Fibroblast of lung (primary cell): ENCODE measurements at places on chromosomes 2 and 18. TPM values are rescaled to one million over a fixed set of nuclear protein-coding genes. Genes with fewer than 3 reads are reported as not detected.
A peak's percentile ranks its signal among the peaks of the same experiment; 100 is the strongest.

DNA sequence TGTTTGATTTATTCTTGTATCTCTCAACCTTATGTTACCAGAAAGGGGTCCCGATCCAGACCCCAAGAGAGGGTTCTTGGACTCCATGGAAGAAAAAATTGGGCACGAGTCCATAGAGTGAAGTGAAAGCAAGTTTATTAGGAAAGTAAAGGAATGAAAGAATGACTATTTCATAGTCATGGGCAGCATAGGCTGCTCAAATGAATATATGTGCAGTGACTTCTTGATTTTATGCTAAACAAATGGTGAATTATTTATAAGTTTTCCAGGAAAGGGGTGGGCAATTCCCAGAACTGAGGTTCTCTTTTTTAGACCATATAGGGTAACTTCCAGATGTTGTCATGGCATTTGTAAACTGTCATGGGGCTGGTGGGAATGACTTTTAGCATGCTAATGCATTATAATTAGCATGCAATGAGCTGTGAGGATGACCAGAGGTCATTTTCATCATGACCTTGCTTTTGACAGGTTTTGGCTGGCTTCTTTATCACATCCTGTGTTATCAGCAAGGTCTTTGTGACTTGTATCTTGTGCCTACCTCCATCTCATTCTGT lies 832.4 kb upstream of the CDH2 start:
- DNase-seq = no peak

DNA sequence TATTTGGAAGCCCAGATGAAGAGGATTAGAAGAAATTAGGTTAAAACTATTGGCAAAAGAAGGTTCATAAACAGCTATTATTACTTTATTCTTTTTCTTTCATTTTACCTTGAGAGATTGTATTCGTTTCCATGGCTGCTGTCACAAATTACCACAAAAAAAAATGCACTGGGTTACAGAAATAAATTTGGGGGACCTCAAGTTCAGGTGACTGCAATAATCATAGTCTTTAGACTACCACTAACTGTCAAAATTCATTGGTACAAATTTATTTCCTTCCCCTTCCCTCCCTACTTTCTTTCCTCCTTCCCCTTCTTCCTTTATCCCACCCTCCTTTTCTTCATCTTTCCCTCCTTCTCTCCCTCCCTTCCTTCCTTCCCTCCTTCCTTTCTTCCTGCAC lies 217.8 kb upstream of the PIK3C3 start:
- no peak for DNase-seq

GRCh38 chr2:73885406-73885805 lies 7.4 kb upstream of the ACTG2 start:
- no peak for DNase-seq

The COL4A3 gene
- total RNA-seq = 0.26 and 0.33 TPM in 2 replicates

- DNase-seq = no peak
These were observed 22.9 kb downstream of the POLR1A start for GRCh38 chr2:86082756-86083155.

- DNase-seq = no peak
These were observed at the start of gene LBX2 for GRCh38 chr2:74499267-74499939. LBX2 (minus strand) TSS chr2:74499603; CDS start chr2:74499537, 66 bp downstream.

DNA sequence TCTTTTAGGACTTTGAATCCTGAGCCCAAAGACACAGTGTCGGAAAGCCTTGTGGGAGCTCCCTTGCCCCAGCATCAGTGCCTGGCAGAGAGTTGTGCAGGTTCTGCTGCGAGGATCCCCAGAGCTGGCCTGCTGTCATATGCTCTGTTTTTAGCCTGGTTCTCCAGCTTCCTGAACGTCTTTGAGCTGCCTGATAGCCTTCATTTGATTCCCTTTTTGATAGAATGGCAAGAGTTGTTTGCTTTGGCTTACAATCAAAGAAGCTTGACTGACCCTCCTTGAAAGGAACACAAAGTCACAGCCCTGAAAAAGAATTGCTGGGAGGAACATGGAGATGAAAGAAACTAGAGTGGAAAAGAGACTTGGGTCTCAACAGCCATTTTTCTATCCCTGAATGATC lies 95.4 kb downstream of the C1QL2 start:
- no peak for DNase-seq

DNA sequence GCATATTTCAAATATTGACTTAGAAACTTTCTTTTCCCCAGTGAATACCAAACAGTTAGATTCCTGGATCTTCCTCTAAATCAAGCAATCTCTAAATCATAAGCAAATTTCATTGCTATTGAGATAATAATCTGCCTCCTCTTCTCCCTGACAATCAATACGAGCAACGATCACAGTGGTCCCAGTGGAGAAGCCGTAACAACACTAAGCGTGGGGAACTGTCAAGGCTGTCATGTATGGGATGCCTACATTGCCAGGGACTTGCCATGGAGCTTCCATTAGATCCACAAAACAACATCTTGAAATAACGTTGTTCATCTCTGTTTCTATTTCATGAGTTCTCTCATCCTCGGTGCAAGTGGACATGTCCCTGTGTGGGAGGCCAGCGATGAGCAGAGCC lies 61.3 kb downstream of the SNTG2 start:
- no peak for DNase-seq

DNA sequence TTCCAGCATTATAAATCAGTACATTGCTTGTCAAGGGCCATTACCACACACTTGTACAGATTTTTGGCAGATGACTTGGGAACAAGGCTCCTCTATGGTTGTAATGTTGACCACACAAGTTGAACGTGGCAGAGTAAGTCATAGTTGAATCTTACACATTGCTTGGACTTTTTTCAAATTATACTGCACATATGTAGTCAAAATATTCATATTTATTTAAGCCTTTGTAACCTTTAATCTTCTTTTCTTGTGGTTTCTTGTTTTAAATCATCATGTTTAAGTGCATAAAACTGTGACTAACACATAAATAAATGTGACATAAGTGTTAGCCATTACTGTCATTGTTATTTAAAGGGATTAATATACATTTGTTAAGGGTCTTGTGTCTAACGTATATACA lies 52.1 kb upstream of the EPB41L5 start:
- DNase-seq = peak; percentile 96

The SERPINB10 gene
- not detected in 2 replicates for total RNA-seq

DNA sequence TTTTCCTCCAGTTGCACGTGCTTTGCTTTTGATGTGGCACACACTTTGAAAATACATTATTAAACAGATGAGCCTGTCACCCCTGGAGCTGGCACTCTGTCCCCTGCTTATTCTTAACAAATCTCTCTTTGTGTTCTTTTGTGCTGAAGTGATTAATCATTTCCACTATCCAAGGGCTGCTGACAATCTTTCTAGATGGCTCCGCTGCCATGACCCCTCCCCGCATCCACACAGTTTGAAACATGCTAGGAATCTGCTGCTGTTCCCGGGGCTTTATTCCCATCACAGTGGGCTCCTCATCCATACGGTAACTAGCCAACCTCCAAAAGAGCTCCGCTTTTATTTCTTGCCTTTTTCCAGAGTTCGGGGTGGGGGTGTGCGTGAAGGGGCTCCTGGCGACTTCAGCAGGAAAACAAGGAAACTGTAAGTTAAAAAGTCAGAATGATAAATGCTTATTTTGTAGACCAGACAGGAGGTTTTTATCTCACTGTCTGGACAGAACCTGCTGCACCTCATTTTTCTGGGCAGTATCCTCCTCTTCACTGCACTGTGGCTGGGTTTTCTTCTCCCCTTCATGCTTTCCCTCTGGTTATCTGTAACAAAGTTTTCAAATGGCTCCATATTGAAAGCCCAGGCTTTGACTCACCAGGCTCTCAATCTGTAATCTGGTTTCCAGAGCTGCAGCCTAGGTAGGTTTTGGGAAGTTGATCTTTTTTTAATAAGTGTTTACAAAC lies 319.7 kb downstream of the AFF3 start:
- no peak for DNase-seq

- peak; percentile 44 for DNase-seq
These were observed 26.8 kb upstream of the SP3 start for GRCh38 chr2:173991856-173992588.

- no peak for DNase-seq
These were observed 60.0 kb upstream of the HDAC4 start for GRCh38 chr2:239460780-239461179.

- DNase-seq = no peak
These were observed 33.8 kb upstream of the POU3F3 start for GRCh38 chr2:104820126-104820525.

DNA sequence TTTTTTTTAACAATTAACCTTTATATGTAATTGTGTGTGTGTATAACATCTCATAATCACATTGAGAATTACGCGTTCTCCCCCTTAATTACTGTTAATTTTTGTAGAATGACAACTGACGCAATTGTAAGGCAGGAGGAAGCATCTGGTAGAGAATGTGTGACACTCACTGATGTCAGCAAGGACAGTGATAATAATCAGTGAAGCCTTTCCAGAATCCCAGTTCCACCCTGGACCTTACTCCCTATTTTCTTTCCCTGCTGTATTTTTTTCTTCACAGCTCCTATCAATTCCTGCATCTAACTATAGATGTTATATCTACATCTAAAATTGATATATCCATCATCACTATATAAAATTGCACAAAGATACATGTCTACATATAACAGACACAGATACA lies 16.1 kb upstream of the STRN start:
- DNase-seq = no peak

The KRTCAP3 gene
- 0.33 TPM in 1 of 2 replicates, not detected in the other for total RNA-seq

The RAPGEF4 gene
- 1.3 and 3.0 TPM in 2 replicates for total RNA-seq

The BOD1L2 gene
- total RNA-seq = not detected in 2 replicates

The AQP12A gene
- total RNA-seq = not detected in 2 replicates

DNA sequence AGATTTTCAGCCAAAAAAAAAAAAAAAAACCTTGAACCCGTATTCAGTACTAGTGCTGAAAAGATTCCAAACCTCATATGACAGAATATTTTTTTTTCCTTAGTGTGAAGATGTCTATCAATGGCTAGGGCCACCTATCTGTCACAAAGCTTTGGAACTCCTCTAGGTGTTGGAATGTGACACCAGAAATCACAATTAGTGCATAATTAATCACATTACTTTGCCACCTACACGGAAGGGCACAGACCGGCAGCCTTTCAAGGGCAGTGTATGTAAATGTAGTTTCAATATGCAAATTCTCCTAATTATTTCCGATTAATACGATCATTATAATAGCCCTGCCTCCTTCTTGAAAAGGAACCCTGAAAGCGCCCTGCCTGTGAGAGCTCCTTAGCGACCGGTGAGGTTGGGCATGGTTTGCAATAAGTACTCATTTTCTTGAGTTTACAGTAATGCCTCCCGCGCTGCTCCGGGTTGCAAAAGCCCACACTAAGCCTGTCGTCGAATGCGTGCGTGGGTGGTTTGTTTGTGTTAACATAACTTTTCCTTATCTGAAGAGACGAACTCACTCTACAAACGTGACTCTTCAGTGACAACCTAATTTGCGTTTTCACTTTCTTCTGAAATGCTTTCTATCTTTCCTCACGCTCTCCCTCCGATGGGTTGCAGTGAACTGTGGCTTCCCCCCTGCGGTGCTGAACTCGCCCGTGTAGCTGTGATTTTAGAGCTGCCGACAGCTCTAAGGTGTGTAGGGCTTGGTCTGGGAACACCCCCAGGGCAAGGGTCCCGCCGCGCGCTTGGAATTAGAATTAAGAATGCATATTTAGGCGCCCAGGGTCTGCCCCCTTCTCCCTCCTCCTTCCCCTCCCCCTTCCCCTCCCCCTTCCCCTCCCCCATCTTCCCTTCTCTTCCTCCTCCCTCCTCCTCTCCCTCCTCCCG lies 765 bp upstream of the ID2 start:
- peak; percentile 76 for DNase-seq

The EHD3 gene
- 12.3 and 30.6 TPM in 2 replicates for total RNA-seq

DNA sequence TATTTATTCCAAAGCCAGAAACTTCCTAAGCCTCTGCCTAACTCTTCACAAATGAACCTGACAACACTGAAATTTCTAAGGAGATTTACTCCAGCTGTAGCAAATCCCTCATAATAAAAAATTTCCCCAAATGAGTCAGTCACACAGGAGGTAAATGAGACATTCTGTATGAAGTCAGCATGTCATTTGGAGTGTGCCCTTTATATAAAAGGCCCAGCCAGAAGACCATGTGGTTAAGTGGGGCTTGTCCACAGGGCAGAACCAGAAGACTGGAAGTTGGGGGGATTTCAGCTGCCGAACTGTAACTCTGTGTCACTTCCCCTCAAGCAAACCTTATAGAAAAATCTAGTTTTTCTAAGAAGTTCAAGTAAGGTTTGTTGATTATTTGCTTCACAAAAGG lies 30.2 kb downstream of the NRP2 start:
- DNase-seq = peak; percentile 92

The MGAT4A gene
- 0.17 and 0.26 TPM in 2 replicates for total RNA-seq

DNA sequence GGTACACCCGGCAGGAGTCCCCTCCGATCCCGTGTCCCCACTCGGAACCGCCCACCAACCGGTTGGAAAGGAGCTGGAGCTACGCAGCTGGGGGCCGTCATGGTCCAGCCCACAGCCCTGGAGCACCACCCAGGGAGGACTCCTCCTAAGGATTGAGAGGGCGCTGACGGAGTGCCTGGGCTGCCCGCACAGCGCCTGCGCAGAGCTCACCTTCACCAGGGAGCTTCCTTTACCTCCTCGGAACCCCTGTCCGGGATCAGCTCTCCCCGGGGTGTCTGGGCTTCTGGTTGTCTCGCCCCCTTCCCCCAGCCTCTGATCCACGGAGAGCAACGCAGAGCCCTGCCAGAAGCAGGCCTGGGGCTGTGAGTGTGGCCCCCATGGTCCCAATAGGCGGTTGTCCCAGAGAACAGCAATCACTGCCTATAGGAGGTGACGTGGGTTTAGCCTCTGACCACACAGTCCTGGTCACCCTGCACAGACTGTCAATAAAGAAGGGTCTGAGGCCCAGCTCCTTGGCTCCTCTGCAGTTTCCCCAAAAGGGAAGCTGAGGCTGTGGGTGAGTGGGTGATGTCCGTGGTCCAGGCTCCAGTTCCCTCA lies 14.6 kb downstream of the ALPG start:
- DNase-seq = no peak

GRCh38 chr2:235270956-235271355 lies 222.9 kb upstream of the AGAP1 start:
- DNase-seq = peak; percentile 52

DNA sequence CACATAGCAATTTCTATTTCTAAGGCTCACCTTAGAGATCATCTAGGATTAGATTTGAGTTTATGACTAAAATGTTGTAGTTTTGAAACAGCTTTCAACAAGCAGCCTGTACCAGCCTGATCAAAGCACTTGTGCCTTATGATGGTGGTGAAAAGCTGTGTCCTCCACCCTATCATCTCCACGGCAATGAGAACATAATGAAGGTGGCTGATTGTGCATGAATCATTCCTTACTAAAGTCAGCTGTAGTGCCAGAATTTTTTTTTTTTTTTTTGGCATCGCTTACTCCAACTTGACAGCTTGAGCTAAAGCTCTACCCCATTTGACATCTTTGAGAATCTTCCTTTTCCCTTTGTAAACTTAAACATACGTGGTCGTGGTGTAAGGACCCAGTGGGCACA lies 86.0 kb downstream of the DCC start:
- no peak for DNase-seq

DNA sequence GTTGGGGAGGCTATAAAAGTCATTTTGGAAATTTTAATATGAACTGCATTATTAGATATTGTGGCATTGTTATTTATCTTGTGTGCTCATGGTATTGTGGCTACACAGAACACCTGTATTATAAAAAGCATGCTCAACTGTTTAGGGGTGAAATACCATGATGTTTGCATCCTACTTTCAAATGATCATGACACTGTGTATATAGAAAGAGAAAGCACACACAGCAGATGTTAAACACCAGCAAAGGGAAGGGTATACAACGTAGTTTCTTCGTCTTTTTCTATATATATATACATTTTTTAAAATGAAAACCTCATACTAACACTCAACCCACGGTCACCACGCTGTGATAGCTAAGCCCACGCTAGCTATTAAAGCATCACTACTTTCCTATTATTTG lies 27.1 kb downstream of the STARD7 start:
- no peak for DNase-seq

The FLACC1 gene
- total RNA-seq = 1.0 and 1.3 TPM in 2 replicates

GRCh38 chr2:72965770-72966450 lies 48.6 kb downstream of the EMX1 start:
- no peak for DNase-seq
